ENCODE measurements at places on chromosomes 16 and 17.

DNA sequence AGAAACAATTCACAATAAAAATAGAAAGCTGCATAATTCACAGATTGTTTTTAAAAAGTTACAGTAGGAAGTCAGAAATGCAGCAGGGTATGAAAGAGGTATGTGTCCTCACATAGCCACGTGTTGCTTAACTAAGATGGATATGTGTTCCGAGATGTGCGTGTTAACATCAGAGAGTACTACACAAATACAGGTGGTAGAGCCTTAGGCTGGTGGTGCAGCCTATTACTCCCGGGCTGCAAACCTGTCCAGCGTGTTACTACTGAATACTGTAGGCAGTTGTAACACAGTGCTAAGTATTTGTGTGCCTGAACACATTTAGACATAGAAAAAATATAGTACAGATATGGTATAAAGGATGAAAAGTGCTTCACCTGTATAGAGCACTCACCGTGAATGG is 46.4 kb downstream of the USP10 start:
- no peak for DNase-seq

DNA sequence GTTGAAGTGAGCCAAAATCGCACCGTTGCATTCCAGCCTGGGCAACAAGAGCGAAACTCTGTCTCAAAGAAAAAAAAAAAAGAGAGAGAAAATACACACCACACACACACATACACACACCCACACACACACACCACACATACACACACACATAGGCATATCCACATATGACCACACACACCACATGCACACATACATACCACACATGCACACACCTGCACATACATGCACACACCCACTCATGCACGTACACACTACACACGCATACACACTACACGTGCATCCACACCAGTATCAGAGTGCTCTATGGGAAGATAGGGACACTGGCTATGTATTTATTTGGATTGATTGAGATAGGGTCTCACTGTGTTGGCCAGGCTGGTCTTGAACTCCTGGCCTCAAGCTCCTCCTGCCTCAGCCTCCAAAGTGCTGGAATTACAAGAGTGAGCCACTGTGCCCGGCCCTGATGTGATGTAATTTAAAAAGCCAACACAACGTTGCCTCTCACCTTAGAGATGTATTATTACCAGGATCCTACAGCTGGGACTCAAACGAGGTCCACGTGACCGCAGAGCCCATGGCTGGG is 17.8 kb upstream of the GINS2 start:
- no peak for DNase-seq

DNA sequence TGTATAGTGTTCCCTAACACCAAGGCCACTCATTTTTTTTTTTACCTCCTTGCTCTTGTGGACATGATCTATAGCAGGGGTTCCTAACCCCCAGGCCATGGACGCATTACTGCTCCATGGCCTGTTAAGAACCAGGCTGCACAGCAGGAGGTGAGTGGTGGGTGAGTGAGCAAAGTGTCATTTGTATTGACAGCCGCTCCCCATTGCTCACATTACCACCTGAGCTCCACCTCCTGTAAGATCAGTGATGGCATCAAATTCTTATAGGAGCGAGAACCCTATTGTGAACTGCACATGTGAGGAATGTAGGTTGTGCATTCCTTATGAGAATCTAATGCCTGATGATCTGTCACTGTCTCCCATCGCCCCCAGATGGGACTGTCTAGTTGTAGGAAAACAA is 342.0 kb downstream of the SOX9 start:
- no peak for DNase-seq

GRCh38 chr17:81916234-81917001 is 1.6 kb downstream of the SIRT7 start:
- no peak for DNase-seq

DNA sequence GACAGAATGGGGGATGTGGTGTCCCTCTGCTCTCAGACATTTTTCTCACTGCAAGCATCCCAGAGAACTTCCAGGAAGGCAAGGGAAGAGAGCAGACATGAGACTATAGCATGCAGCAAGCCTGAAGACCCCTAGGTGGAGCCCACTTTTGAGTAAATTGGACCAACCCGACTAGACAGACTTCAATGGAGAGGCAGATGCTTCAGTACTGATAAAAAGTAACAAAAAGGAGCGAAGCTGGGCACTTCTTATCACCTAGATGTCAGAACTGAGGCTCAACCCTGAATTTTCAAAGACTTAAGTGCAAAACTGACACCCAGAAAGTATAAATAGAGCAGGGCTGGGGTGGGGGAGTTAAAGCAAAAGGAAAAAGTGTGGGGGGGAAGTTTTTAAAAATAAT is 130.8 kb downstream of the PMP22 start:
- no peak for DNase-seq

GRCh38 chr16:9775998-9776397 is 406.2 kb downstream of the GRIN2A start:
- no peak for DNase-seq

DNA sequence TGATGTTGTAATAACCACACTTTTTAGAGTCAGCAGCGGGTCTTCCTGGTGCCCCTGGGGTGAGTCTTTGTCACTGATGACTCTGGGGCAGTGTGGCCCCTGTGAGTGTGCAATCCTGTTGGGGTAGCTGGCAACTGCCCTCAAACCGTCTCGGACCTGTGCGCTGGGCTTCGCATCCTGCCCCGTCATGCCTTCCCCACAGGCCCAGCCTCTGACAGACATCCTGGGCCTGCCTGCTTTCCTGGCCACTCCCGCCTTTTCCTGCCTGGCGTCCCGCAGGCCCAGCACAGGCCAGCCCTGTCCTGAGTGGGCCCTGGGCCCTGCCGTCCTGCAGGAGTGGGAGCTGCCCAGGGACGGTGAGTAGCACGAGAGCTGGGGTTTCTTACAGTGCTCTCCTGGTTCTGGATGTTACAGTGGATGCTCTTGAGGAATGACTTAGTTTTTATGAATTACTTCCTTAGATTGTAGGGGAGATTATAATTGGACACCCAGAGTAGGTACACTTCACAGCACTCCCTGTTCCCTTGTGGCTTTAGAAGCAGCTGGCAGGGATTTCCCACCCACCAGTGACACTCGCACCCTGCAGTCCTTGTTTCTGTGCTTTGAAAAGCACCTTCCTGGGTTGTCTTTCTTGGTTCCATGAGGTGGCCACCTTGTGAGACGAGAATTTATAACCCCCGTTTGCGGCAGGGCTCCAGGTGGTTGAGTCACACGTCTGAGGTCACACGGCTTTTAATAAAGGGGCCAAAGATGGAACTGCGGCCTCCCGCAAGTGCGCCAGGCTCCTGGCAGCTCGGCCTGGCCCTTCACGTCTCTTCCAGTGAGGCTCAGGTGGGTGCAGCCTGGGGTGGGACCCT is 50.0 kb upstream of the CAPN15 start:
- DNase-seq, result no peak

GRCh38 chr17:76442341-76443338 is 10.3 kb downstream of the UBE2O start:
- DNase-seq, result no peak

GRCh38 chr16:83967838-83968305 is at the start of gene NECAB2:
Gene NECAB2 (plus strand): TSS chr16:83968244. CDS start chr16:83968649, 405 bp downstream.
- DNase-seq, result peak; percentile 1

DNA sequence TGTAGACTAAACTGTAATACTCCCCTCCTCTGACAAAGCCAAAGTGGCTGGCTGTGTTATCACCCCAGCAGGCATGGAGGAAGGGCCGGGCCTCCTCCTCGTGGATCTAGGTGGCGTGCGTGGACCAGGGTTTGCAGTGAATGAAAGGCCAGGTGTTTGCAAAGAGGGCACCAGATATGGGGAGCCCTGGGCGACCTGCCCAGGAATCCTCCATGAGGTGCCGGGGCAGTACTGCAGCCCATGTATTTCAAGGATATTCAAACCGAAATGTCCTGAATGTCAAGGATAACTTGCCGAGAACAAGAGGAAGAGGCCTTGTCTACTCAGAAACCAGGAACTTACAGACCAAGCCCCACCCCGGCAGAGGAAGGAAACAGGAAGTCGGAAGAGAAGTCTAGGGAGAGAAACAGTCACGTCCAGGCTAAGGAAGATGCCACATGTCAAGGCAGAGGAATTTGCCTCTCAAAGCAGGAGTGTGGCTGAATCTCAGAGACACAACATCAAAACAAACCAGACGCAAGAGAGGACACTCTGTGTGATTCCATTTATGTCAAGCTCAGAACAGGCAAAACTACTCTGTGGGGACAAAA is 13.7 kb upstream of the OSGIN1 start:
- DNase-seq, result no peak

- DNase-seq, result no peak
Observed at GRCh38 chr17:8693328-8693727, 51.3 kb downstream of the CCDC42 start.

GRCh38 chr17:80101946-80102663 is 724 bp downstream of the GAA start:
- DNase-seq, result no peak

DNA sequence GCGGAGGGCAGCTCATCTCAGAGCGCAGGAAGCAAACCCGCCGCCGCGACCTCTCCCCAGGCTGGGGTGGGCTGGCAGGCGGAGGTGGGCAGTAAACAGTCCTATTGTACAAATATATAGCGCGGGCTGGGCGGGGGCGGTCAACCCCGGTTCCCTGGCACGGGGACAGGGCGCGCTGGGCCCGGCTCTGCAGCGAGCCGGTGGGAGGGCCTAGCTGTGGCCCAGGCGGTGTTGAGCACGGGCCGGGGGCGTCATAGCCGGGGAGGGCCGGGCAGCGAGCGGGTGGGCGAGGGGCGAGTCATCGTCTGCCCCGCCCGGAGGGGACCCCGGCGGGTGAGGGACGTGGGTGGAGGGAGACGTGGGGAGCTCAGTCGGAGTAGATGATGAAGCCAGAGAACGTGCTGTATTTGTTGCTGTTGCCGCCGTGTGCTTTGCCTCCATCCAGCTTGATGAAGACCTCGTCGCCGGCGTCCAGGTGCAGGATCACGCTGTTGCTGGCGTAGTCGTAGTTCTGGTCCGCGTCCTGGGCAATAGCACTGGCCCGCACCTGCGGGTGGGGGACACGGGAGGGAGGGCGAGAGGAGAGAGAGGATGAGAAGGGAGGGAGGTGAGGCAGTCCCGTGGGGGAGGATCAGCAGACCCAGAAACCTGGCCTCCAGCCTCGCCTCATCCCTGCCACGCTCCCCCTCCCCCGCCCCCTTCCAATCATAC is 8.1 kb downstream of the C1QL1 start:
- no peak for DNase-seq

DNA sequence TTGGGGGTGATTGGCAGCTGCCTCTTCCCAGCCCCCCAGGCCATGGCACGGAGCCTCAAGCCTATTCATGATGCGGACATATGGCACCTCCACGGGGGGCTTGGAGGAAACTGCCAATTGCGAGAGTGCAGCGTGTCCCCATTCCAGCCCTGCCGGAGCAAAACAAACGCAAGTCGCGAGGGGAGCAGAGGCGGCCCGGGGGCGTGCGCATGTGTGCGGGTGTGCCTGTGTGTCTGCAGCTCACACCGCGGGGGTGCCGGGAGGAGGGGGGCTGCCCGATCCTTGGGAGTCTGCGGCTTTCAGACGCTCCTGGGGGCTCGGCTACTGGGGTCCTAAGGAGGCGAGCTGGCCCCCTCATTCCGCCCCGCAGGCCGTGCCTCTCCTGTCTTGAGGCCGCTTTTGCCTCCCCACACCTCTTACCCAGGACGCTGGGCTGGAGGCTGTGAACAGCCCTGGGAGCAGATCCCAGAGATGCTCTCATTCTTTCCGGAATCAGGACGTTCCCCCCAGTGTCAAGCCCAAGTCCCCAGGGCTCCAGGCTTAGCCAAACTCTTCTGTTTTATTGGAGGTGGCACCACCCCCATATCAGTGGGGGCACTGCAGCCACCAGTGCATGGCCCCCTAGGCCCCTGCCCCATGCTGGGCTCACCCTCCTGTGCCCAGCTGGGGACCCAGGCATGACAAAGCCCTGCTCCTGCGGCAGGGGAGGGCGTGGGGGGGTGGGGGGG is 29.1 kb downstream of the ENDOV start:
- no peak for DNase-seq

GRCh38 chr17:12842936-12843335 is 53.6 kb downstream of the ARHGAP44 start:
- no peak for DNase-seq

- no peak for DNase-seq
Observed at GRCh38 chr17:80463784-80464400, 12.5 kb downstream of the NPTX1 start.

GRCh38 chr17:66950886-66951604 is 13.5 kb upstream of the CACNG4 start:
- no peak for DNase-seq

DNA sequence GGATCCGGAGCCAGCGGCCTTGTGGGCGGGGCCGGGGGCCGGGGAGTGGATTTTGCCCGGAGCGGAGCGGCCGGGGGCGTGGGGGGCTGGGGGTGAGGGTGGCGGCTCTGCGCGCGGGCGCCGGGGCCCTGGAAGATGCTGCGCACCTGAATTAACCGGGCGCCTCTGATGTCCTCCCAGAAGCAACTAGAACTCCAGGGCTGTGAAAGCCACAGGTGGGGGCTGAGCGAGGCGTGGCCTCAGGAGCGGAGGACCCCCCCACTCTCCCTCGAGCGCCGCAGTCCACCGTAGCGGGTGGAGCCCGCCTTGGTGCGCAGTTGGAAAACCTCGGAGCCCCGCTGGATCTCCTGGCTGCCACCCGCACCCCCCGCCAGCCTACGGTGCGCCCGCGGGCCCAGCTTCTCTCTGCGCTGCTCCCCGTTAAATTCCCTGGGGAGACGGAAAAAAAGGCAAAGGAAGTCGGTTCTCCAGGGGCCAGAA is 549 bp downstream of the SLC26A11 start:
- no peak for DNase-seq

- DNase-seq, result no peak
Observed at GRCh38 chr16:27786221-27786922, 236.4 kb downstream of the KATNIP start.

DNA sequence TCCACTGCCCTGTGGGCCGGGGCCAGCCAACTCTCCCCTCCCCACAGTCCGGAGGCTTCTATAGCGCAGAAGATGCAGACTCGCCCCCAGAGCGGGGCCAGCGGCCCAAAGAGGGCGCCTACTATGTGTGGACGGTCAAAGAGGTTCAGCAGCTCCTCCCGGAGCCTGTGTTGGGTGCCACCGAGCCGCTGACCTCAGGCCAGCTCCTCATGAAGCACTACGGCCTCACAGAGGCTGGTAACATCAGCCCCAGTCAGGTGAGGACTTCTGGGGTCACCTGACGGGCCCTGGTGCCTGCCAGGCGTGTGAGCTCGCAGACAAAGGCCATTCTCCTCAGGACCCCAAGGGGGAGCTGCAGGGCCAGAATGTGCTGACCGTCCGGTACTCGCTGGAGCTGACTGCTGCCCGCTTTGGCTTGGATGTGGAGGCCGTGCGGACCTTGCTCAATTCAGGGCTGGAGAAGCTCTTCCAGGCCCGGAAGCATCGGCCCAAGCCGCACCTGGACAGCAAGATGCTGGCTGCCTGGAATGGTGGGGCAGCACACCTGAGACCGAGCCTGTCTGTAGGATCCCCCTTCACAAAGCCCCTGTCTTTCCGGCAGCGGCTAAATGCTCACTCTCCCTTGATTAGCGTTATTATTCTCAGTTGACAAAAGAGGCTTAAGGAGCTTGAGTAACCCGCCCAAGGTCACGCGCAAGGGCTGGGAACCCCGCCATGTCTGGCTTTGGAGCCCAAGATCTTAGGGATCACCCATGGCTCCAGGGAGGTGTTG is 3.9 kb downstream of the SPATA20 start:
- DNase-seq, result no peak

- no peak for DNase-seq
Observed at GRCh38 chr17:80116276-80116920, 15.0 kb downstream of the GAA start.

Measured in NCI-H1105 (cell line).